Activated B cell treated with CpG ODN at 0.5 μM for 24 hours (primary cell): ENCODE measurements at places on chromosomes 11 and 22.

- DNase-seq, result peak; percentile 59
Observed at GRCh38 chr11:10302744-10303557, 1.9 kb upstream of the ADM start.

DNA sequence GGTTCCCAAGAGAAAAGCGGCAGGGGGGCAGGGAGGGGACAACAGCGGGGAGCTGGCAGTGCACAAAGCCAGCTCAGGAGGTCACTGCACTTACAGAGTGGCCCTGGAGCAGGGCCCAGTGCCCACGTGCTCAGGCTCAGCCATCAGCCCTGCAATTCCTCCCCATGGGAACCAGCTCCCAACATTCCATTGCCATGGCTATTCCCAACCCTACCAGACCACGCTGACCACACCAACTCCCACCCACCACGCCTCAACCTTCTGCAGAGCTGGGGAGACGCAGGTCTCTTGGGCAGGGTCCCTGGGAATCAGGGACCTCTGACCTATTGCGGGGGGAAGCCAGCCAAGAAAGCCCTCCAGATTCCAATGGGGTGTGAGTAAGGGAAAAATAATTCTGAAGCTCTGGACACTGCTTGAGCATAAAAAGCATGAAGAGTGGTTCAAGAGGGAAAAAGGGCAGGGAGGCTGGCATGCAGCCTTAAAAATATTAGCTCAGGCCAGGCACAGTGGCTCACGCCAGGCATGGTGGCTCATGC is 38.3 kb upstream of the TFIP11 start:
- no peak for DNase-seq

GRCh38 chr11:77470504-77470903 is 3.4 kb downstream of the PAK1 start:
- DNase-seq, result no peak

DNA sequence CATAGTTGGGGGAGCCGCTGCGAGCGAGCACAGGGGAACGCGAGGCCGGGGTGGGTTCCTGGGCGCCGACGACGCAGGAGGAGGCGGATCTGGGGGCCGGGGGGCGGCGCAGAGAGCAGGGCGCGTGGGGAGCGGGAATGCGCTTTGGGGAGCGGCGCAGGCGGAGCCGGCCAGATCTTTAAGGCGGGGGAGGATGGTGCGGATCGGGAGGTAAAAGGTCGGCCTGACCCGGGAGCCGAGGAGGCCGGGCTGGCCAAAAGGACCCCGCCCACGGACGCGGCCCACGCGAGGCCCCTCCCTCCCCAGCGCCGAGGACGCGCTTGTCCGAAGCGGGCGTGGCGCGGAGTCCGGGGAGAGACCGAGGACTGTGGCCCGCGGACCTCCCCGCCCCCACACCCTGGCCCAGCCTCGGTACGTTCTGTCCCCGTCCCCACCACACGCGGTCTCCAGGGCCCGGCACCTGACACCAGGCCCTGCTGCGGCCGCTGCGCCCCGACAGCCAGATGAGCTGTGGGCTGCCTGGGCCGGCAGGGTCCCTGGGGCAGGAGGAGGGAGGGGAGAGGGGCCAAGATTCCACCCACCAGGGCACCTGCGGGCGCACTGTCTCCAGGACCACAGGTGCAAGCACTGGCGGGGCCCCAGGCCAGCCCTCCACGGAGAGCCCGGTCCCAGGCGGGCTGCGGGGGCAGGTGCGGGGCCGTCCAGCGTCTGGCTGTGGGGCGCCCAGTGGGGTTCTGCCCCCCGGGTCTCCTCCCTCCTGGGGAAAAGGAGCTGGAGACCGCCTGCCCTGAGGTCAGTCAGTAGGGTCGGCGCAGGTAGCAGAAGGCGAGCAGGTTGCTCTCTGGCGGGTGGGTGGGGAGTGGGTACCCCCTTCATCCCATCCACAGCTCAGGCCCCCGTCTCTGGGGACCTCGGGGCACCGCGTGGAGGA is 10.9 kb downstream of the PIM3 start:
- DNase-seq, result peak; percentile 46

DNA sequence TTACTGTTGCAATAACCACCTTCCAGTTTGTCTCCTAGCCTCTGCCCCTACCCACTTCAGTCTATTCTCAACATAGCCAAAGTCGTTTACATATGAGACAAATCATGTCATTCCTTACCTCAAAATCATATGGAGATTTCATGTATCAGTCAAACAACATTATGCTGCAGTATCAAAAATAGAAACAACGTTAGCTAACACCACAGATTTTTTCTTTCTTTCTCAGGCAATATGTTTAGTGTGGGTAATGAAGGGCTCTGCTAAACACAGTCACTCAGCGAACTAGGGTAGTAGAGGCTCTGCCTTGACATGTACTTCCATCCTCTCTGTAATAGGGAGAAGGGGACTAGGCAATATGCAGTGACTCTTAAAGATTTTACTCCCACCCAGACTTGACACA is 141.3 kb upstream of the DDI1 start:
- no peak for DNase-seq

DNA sequence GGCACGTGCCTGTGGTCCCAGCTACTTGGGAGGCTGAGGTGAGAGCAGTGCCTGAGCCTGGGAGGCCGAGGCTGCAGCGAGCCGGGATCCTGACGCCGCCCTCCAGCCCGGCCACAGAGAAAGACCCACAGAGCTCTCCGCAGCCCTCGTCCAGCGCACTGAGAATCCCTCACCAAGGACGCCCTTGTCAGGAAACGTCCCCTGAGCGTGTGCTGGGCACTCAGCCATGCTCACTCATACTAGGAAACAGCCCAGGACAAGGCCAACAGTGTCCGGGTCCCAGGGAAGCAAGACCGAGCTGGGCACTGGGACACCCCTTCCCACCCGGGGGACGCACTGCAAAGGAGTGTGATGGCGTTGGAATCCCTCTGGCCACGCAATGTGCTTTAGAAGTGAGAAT is 14.5 kb downstream of the DEAF1 start:
- DNase-seq, result no peak

DNA sequence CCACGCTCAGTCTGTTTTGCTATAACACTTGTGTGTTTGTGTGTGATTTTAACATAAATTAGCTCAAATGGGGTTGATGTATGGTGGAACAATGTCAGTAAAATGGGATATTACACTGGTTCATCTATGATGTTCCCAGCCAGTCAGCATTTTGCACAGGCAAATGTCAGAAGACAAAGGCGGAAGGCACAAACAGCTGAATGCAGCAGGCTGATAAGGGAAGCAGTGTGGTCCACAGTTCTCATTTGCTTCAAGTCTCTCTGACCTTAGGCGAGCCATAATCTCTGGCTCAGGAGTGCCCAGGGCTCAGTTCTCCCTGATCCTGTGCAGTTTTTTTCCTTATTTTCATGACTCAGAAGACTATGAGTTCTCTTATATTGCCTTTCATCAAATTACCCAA is 102.7 kb downstream of the FAR1 start:
- DNase-seq, result no peak

DNA sequence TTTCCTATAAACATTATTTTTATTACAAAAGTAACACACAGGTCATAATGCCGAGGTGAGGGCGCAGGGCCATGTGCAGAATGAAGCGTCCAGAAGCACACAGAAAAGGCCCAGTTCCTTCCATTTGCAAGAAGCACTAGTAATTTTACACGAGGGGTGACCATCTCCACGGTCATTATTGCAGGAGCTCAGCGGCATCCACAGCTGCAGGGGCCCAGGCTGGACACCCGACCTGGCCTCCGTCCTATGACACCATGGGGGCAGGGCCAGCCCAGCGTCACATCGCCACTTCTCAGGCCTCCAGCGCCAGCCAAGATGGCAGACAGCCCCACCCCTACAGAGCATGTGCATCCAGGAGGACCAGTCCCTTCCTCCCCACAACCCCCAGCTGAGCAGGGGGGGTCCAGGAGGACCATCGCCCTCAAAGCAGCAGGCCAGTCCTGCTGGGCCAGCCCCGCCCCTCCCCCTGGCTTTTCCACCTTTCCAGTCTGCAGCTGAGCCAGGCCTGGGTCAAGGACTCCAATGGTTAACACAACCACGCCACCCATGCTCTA is 3.5 kb downstream of the IGF2 start:
- no peak for DNase-seq

DNA sequence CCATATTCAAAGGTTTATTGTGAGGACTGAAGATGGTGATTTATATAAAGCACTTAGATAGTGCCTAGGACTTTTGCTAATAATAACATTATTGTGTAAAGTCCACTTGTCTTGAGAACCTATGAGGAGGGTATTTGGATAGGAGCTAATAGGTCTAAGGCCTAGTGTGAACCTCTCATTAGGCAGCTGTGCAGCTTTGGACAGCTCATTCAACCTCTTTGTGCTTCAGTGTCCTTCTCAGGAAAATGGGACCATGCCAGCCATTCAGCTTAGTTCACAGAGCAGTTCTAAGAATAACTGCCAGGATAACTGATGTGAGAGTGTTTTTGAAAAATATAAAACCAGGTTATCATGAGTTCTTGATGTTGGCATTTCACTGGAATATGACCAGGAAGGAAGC is 56.2 kb downstream of the NAV2 start:
- no peak for DNase-seq

DNA sequence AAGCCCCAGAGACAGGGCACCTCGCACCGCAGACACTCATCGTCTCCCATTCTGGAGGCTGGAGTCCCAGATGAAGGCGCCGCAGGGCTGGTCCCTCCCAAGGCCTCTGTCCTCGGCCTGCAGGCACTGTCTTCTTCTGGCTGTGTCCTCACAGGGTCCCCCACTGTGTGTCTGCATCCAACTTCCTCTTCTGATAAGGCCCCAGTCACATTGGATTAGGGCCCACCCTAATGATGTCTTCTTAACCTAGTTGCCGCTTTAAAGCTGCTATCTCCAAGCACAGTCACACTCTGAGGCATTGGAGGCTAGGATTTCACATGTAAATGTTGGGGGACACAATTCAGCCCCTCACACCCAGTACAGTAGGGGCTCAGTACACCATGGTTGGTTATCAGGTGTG is 48.9 kb downstream of the DHCR7 start:
- DNase-seq, result no peak

DNA sequence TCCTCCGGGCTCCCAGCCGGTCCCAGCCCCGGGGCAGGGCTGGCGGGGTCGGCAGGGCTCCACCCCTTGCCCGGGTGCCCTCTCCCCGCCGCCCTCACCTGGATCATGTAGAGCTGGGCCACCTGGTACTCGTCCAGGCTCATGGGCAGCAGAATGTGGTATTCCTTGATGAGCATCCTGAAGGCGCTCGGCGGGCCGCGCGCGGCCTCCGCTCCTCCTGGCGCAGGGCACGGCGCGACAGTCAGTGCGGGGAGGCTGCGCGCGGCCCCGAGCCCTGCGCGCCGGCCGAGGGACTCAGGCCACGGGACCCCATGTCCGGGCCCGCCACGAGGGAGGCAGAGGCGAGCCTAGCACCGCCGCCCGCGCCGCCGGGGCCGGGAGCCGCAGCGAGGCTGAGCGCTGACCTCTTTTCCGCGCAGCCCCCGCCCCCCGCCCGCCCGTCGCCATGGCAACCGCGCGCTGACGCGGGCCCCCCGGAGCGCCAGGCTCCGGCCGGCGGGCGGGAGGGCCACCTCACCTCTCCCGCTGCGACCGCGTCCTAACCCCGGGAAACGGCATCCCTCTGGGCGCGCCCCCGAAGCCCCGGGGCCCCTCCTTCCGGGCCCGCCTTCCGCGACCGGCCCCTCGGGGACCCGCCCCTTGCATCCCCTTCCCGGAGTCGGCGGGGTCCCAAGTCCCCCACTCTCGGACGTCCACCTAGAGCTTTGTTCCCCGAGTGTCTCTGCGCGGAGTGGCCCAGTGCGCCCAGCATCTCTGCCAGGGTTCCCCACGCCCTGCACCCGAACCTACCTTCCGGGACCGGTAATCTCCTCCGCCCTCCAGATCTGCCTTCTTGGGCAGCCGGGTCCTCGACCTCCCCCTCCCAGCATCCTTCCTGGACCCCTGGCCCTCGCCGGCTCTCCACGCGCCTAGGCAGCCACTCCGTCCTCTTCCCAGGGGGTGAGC is 886 bp downstream of the PITPNM1 start:
- peak; percentile 36 for DNase-seq

DNA sequence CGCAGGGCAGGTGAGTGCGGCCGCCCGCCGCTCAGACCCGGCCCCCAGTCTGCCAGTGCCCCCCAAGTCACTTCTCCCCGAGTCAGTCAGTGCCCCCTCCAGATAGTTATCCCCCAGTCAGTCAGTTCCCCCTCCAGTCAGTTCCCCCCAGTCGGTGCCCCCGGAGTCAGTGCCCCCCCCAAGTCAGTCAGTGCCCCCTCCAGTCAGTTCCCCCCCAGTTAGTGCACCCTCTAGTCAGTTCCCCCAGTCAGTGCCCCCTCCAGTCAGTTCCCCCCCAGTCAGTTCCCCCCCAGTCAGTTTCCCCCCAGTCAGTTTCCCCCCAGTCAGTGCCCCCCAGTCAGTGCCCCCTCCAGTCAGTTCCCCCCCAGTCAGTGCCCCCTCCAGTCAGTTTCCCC is 411 bp downstream of the PPP6R2 start:
- no peak for DNase-seq

- peak; percentile 44 for DNase-seq
Observed at GRCh38 chr11:36376888-36377758, 81.0 kb downstream of the PRR5L start.

- DNase-seq, result no peak
Observed at GRCh38 chr11:119892311-119892808, 163.4 kb upstream of the NECTIN1 start.

DNA sequence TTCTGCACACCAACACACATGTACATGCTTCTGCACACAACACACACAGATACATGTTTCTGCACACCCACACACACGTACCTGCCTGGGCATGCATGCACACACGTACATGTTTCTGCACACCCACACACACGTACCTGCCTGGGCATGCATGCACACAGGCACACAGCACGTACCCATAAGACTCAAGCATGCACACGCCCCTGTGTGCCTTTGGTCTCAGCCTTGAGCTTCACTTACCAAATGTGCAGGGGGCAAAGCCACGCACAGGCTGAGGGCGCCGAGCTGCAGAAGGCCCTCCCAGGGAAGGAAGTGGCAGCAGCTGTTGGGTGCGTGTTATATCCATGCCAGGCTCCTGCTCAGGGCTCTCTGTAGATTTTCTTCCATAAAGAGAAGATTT is 34.7 kb upstream of the SMIM38 start:
- no peak for DNase-seq

- DNase-seq, result peak; percentile 45
Observed at GRCh38 chr11:65927904-65928397, 8.7 kb downstream of the DRAP1 start.

DNA sequence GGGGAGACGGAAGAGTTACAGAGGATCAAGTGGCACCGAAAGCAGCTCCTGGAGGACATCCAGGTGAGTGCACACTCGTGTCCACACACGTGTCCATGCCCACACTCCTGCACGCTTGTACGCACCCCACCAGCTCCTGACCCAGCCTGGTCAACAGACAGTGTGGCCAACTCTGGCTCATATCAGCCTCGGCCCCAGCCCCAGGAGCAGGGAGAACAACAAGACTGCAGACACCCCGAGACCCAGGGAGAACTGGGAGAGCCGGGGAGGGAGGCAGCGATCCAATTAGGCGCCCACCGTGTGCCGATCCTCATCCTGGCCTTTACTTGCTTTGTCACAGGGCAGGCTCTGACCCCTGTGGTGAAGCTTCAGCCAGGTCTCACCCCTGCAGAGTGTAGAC is 10.3 kb downstream of the CYTH4 start:
- no peak for DNase-seq

DNA sequence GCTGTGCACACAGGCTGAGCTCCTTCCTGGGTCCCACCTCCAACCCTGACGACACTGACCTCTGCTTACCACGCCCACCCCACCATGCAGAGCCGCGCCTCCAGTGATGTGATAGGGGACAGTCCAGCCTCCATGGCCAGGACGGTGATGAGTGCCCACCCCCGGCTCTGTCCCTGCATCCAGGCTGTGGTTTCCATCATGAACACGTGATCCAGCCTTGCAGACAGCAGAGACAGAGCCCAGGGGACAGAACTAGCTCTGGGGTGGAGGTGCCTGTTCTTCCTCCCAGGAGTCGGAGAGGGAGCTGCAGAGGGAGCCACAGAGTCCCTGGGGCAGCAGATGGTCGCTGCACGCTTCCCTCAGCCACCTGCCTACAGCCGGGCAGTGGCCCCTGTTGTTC is 42.6 kb upstream of the IGSF9B start:
- DNase-seq, result no peak
